Gastrocnemius medialis (tissue), 4 donors: ENCODE measurements at places on chromosomes 5 and 9. TPM values are rescaled to one million over a fixed set of nuclear protein-coding genes. Genes with fewer than 3 reads are reported as not detected.
A peak's percentile ranks its signal among the peaks of the same experiment; 100 is the strongest.

Gene SCGB3A2
- total RNA-seq = not detected

Gene POLR3G
- total RNA-seq = 2.4 TPM

Gene SARDH
- total RNA-seq = 0.51 TPM

Gene PCDHA4
- total RNA-seq = 0.23 TPM

Gene MAP1B
- 118 TPM for total RNA-seq

Gene GRM6
- total RNA-seq = not detected

Gene DIRAS2
- not detected for total RNA-seq

Gene MED27
- 11.6 TPM for total RNA-seq

Gene ZNF883
- total RNA-seq = 1.4 TPM

Gene GCNT1
- total RNA-seq = 6.6 TPM

Gene ANKH
- 35.6 TPM for total RNA-seq

Gene RNF183
- total RNA-seq = not detected

Gene FOXD4
- 1.1 TPM for total RNA-seq

DNA sequence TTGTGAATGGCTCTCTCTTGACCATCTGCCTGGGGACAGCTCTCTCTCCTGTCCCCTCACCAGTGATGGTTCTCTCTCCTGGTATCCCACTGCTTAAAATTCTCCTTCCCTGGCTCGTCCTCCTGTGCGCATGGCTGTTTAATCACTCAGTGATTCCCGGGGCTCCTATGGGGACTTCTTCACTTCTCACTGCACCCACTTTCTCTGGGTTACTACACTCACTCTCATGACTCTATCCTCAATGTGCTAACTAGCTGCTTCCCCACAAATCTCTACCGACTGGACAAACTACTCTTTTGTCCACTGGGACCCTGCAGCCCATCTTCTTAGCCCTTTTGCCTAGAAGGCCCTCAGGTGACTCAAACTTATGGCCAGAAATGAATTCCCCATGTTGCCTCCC, 89.1 kb upstream of the TBC1D2 start:
- H3K27ac ChIP-seq = no peak overlapping the region
- no peak for DNase-seq
- no peaks in the 10 kb centered on the region for H3K4me1 ChIP-seq
- H3K27me3 ChIP-seq = no peaks in the 10 kb centered on the region
- no peaks in the 10 kb centered on the region for H3K36me3 ChIP-seq

DNA sequence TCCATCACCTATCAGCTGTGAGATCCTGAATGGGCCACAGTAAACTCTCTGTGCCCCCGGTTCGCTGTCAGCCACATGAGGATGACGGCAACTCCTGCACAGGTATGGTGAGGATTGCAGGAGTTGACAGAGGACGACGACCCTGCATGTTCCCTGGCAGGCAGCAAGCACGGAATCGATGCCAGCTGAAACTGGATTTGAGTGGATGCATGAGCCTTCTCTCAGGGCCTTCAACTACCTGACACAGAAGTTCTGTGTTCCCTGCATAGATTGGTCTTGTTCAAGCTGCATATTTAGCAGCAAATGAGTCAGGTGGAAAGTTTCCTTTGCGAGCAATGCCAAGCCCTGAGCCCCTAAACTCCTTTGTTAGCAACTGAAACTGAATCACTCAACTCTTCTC, 69.6 kb upstream of the PTCH1 start:
- no peak for DNase-seq
- no peaks in the 10 kb centered on the region for H3K36me3 ChIP-seq
- H3K27me3 ChIP-seq = no peaks in the 10 kb centered on the region

DNA sequence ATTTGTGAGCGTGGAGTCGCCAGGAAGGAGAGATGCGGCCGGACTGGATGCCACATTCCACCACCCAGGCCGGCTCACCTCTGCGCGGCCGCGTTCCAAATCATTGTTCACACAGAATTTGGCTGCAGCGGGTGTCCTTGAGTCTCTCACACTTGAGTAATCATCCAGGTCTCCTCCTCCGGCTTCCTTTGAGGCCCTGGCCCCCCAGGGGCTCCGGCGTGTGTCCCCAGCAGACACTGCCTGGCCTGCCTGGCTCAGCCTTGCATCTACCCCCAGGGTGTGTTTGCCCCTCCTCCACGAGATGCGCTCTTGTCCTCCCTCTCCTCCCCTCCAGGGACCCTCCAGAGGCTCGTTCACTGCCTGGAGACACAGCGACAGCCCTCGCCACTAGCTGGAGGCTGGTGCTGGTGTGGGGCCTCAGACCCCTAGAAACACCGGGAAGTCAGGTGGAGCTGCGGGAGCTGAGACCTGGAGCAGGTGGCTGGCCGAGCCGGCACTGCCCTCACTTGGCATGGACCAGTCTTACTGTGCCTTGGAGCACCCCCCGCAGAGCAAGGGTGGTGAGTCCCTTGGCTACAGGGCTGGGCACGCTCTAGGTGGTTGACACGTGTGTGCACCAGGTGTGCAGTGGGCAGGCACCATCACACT, 7.0 kb upstream of the SLC9A3 start:
- H3K36me3 ChIP-seq = no peaks in the 10 kb centered on the region
- H3K27me3 ChIP-seq = peaks cover 79% of the 10 kb centered on the region
- no peak overlapping the region for H3K27ac ChIP-seq
- H3K4me1 ChIP-seq = no peaks in the 10 kb centered on the region
- no peak overlapping the region for H3K4me3 ChIP-seq

- DNase-seq = peak; percentile 67
- H3K27ac ChIP-seq = peak overlapping the region; percentile 91
- no peaks in the 10 kb centered on the region for H3K36me3 ChIP-seq
- peak overlapping the region; percentile 15 for H3K4me3 ChIP-seq
These were observed 287.4 kb downstream of the ARHGAP26 start for GRCh38 chr5:143057580-143057999.

DNA sequence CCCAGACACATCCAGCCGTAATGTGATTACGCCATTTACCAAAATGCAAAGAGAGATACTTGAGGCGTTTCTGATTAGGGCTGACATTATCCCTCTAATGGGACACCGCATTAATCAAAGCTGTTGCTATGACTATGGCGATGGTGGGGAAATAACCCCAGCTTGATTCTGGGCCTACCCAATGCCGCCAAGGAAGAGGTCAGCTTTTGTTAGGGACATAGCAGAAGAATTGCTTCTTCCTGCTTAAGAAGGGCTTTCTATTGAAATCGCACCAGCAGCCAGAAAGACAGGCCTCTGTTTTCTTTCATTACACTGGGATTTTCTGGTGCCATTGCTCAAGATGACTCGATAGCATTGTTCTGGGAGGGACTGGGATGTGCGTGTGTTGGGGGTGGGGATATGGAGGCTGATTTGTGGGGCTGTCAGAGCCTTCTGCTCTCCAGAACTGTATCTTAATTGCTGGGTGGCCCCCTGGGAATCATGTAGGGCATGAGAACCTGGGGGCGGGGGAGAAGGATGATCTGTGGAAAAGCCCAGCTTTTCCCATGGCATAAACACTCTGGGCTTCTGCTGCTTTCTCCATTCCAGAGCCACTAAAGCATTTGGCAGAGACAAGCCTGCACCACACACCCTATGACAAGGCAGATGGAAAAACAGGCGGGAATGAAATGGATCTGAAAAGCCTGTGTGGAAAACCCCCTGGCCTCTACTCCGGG, 106.5 kb upstream of the RAD23B start:
- DNase-seq = peak; percentile 27
- peak overlapping the region; percentile 94 for H3K27ac ChIP-seq
- no peaks in the 10 kb centered on the region for H3K27me3 ChIP-seq

- no peaks in the 10 kb centered on the region for H3K36me3 ChIP-seq
- peaks cover 14% of the 10 kb centered on the region for H3K4me1 ChIP-seq
- no peak for DNase-seq
- no peaks in the 10 kb centered on the region for H3K27me3 ChIP-seq
These were observed 2.4 kb downstream of the NFIL3 start for GRCh38 chr9:91421128-91421765.

GRCh38 chr9:34072868-34073590, 24.3 kb upstream of the UBAP2 start:
- no peaks in the 10 kb centered on the region for H3K27me3 ChIP-seq
- DNase-seq = peak; percentile 70
- H3K36me3 ChIP-seq = no peaks in the 10 kb centered on the region
- peaks cover 30% of the 10 kb centered on the region for H3K4me1 ChIP-seq
- peak overlapping the region; percentile 83 for H3K27ac ChIP-seq

GRCh38 chr9:22433691-22434090, 12.9 kb upstream of the DMRTA1 start:
- no peaks in the 10 kb centered on the region for H3K27me3 ChIP-seq
- H3K36me3 ChIP-seq = no peaks in the 10 kb centered on the region
- DNase-seq = no peak
- H3K4me3 ChIP-seq = no peak overlapping the region
- H3K4me1 ChIP-seq = no peaks in the 10 kb centered on the region

DNA sequence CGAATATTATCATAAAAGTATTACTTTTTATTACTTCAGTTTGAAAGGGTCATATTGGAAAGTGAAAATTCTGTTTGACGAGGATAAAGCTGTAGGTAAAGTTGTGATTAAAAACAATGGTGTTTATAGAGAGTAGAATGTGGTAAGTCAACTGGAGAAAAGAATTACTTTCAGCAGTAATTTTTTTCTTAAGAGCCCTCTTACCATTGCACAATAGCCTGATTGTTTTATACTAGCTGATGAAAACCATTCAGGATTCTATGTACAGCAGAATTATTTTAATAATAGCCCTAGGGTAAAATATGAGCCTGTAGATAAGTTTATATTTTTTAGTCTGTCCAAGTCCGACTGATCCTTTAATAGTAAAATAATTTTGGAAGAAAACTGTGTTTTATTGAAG, 16.6 kb downstream of the CDC42SE2 start:
- no peak overlapping the region for H3K27ac ChIP-seq
- H3K4me3 ChIP-seq = no peak overlapping the region
- peaks cover 12% of the 10 kb centered on the region for H3K4me1 ChIP-seq
- no peaks in the 10 kb centered on the region for H3K27me3 ChIP-seq
- H3K36me3 ChIP-seq = no peaks in the 10 kb centered on the region
- DNase-seq = no peak

DNA sequence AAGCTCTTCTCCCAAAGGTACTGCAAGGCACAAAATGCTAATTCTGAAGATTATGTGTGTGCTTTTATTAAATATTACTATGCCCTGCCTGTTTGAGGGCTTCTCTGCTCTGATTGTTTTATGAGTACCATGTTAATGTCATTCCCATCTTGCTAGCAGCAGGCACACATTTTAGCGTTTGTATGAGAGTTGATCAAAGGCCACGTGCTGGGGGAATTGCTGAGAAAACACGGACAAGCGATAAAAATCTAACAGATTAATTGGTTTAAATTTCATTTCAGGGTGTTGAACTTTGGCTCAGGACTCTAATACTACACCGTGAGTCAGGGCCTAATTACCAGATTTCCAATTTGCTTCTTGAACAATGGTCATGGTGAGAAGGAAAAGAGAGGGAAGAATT, 298.4 kb downstream of the EBF1 start:
- H3K4me1 ChIP-seq = peaks cover 32% of the 10 kb centered on the region
- H3K4me3 ChIP-seq = no peak overlapping the region
- H3K27me3 ChIP-seq = no peaks in the 10 kb centered on the region
- H3K27ac ChIP-seq = no peak overlapping the region
- no peak for DNase-seq

DNA sequence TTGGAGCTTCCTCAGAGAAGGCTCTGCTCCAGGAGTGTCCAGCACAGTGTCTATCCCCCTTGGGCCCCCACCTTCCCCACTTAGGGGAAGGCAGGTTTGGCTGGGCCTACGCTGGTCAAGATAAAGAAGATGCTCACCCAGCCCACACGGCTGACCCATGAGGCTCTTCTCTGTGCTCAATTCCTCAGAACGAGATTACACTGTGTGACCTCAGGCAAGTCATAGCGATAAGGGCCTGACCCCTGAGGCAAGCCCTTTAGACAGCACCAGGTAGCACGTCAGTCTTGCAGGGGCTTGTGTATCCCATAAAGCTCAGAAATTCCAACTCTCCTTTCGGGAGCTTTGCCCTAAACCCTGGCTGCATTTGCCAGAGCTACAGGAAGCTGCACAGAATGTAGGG, 32.6 kb downstream of the CORO2A start:
- H3K27me3 ChIP-seq = no peaks in the 10 kb centered on the region
- no peaks in the 10 kb centered on the region for H3K4me1 ChIP-seq

GRCh38 chr5:116497631-116498030, 77.0 kb downstream of the SEMA6A start:
- no peak overlapping the region for H3K4me3 ChIP-seq
- DNase-seq = no peak
- no peak overlapping the region for H3K27ac ChIP-seq
- H3K36me3 ChIP-seq = no peaks in the 10 kb centered on the region
- peaks cover 9% of the 10 kb centered on the region for H3K4me1 ChIP-seq
- no peaks in the 10 kb centered on the region for H3K27me3 ChIP-seq

- no peak overlapping the region for H3K4me3 ChIP-seq
- no peaks in the 10 kb centered on the region for H3K4me1 ChIP-seq
- DNase-seq = no peak
- no peaks in the 10 kb centered on the region for H3K27me3 ChIP-seq
- H3K27ac ChIP-seq = no peak overlapping the region
These were observed 493.5 kb upstream of the WWC1 start for GRCh38 chr5:167797933-167798332.

DNA sequence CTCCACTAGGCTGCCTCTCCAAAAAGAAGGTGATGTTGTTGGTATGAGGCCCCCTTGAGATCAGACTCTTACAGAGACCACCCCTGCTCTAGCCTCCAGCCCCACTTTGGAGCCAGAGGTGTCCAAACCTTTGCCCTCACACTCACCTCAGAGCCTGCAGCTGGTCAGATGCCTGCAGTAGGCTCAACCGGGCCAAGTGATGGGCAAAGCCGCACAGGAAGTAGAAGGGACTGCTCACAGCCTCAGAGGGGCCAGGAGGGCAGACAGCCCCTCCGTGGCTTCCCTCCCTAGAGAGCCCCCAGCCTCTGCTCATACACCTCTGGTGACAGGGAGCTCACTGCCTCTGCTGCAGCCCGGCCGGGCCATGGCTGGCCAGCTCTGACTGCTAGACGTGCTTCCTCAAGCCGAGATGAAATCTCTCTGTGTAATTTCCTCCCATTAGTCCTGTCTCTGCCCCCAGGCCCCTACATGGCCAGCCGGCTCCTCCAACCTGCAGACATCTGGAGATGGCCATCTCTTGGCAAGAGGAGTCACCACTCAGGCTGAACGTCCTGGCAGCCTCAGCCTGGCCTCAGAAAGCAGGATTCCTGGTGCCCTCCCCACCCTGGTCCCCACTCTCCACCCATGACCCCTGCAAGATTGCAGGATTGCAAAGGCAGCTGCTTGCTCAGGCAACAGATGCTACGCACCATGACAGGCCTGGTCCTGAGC, 7.3 kb upstream of the TCF7 start:
- no peak overlapping the region for H3K27ac ChIP-seq
- peaks cover 2% of the 10 kb centered on the region for H3K27me3 ChIP-seq
- H3K4me1 ChIP-seq = no peaks in the 10 kb centered on the region
- no peak overlapping the region for H3K4me3 ChIP-seq

GRCh38 chr5:33840927-33841547, 50.8 kb downstream of the ADAMTS12 start:
- H3K4me3 ChIP-seq = no peak overlapping the region
- no peak for DNase-seq
- no peaks in the 10 kb centered on the region for H3K27me3 ChIP-seq

DNA sequence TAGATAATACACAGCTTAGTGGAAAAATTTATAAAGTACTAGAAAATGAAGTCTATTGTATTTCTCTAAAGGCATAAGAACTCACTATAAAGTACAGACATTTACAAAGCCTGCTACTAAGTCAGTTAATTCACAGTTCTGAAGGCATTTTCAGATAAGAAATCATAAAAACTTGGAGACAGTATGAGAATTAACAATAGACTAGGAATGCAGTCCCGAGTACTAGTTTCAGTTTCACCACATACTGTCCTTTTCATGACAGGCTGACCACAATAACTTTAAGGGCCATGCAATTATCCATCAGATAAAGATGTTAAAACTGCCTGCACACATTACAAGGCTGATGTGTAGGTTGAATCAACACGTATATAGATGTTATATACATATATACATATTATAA, 362.6 kb upstream of the SMC2 start:
- no peak overlapping the region for H3K27ac ChIP-seq
- no peak for DNase-seq
- H3K4me3 ChIP-seq = no peak overlapping the region
- no peaks in the 10 kb centered on the region for H3K36me3 ChIP-seq
- no peaks in the 10 kb centered on the region for H3K27me3 ChIP-seq
